ENCODE measurements at places on chromosomes 7 and 10.

DNA sequence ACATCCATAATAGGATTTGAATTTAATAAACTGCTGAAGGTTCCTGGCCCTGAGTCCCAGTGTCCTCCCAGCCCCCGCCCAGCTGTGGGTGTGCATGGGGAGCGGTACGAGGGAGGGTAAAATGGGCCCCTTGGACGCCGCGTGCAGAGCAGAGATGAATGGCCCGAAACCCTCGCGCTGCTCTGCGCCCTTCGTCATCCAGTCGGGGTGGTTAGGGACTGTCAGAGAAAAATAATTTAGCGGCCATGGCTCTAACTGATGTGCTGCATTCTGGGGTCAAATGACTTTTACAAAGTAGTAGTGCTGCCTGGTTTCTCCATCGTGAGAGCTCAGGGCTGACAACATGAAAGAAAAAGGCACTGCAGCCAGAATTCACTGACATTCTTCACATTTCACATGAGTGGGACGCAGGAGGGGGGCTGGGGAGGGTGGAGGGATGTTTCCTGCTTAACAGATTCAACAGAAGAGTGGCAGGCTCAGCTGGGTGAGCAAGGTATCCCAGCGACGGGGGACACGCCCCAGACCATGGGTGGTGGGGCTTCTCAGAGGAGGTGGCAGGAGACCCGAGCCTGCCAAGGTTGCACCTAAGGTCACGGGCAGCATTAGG, 304.5 kb downstream of the WDR37 start:
- no peak for DNase-seq

DNA sequence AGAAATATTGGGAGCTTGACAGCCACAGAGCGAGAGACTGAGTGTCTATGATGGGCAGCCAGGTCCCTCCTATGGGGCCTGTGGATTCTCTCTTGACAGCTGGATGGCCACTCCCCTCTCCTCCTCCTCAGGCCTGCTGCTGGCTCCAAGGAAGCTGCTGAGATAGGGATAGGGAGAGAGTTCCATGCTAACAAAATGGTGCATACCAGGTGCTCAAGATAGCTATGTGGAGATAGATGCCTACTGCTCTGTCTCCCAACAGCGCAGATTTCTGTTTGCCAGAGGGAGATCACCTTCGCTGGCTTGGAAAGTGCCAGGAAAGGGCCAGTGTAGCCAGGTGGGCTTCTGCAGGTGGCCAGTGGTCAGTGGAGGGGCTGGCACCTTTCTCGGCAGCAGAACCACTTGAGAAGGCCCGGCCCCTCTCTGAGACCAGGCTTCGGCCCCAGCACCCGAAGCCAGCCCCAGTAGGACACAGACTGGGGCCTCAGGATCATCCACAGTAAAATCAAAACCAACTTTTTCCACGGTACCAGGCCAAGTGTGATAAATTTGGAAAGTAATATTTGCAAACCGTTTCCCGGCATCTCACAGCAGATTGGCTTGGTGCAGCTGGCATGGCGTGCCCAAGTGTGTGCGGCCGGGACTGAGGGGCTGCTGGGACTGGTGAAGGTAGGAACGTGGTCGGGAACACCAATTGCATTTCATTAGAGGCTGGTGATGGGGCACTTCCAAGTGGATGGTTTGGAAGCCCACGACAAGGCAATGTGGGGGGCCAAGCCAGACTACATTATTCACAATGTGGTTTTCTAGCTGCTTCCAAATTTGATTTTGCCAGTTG, 139.6 kb downstream of the PTPN20 start:
- DNase-seq, result no peak

DNA sequence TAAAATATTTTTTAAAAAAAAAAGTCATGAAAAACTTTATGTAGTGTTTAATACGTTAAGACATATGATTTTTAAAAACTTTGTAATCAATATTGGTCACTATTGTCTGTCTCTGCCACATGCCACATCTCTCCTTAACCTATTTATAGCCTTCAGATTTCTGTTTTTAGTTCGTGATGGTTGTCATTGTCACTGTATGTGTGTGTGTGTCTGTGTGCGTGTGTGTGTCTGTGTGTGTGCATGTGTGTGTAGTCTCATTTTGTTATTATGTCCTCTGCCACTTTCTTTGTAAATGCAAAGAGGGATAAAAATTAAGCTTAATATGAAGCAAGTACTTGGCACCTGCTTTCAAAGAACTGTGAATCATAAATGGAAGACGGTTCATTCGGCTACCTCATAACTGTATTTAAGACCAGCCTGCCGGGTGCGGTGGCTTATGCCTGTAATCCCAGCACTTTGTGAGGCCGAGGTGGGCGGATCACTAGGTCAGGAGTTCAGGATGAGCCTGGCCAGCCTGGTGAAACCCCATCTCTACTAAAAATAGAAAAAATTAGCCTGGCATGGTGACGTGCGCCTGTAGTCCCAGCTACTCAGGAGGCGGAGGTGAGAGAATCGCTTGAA, 354.0 kb downstream of the ARL4A start:
- no peak for DNase-seq

- DNase-seq, result no peak
Observed at GRCh38 chr10:26479766-26480492, 41.8 kb downstream of the APBB1IP start.

DNA sequence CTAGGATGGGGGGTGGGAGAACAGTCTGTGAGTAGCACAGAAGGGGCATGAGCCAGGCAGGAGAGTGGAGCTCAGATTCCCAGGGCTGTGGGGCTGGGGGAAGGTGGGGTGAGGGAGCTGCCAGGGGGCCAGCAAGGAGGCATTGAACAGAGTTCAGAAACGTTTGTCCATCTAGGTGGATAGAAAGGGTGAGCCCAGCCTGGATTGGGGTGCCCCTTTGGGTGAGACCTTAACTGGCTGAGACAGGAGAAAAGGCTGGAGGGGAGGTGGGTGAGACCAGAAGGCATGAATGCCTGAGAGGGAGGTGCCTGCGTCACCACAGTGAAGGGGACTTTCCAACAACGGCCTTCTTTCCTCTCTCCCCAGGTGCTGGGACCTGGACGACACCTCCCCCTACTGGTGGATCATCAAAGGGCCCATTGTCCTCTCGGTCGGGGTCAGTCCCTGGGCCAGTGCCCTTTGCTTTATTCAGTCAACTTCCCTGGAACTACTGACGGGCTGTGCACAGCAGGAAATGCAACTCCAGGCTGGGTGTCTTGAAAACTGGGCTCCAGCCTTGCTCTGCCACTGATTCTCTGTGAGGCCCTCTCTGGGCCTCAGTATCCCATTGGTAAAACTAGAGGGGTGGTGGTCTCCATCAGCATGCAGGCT, 11.0 kb downstream of the GHRHR start:
- peak; percentile 41 for DNase-seq

GRCh38 chr7:33130184-33130583, 820 bp downstream of the BBS9 start:
- no peak for DNase-seq

DNA sequence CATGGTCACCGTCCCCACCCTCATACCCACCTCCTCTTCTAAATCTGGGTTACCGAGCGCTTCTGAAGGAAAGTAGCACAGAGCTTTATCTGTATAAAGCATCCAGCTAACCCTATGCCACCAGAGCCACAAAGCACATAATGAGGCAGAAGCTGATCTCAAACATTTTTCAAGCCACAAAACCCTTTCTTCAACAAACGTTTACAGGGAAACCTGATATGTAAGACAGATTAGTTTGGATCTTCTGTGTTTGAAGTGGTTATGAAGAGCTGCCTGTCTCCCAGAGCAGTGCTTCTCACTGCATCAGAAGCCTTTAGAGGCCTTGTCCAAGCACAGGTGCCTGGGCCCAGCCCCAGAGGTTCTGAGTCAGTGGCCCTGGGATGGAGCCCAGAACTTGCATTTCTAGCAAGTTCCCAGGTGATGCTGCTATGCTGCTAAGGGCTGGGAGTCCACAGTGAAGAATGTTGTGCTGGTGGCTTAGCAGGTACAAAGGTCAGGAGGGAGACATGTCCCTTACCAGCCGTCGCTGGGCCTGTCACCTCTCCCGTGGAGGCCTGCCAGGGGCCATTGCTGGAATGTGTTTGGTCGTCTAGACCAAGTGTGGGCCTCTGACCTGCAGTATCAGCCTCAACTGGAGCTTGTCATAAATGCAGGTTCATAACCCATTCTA, 90.4 kb downstream of the TAF3 start:
- DNase-seq, result no peak

GRCh38 chr7:112616295-112616694, 135.5 kb downstream of the LSMEM1 start:
- DNase-seq, result no peak

DNA sequence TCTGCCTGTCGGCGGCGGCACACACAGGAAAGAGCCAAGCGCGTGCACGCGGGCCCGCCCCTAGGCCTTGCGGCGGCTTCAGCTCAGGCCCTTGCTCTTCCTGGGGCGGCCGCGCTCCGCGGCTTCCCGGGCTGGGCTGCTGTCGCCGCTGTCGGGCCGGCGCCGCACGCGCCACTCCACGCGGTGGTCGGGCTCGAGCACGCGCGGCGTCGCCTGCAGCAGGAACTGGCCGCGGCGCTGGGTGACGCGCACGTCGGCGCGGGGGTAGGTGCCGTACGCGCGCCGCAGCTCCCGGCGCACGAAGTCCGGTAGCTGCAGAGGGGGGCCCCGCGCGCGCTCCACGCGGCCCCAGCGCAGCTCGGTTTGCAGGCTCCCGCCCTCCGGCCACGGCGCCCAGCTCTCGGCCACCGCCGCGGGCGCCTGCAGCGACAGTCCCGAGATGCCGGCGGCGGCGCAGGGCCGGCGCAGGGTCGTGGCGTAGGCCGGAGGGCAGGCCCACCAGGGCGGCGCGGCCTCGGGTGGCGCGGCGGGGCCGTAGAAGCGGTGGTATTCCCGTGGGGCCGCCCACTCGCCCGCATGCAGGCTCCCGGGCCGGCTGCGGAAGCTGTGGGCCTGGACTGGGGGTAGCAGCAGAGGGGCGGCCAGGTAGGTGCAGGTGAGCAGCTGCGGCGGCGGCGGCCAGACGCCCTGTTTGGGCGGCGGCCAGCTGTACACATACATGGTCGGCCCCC, 804 bp downstream of the C10orf95 start:
- peak; percentile 56 for DNase-seq

GRCh38 chr7:97218767-97219166, 101.3 kb downstream of the SDHAF3 start:
- DNase-seq, result no peak

DNA sequence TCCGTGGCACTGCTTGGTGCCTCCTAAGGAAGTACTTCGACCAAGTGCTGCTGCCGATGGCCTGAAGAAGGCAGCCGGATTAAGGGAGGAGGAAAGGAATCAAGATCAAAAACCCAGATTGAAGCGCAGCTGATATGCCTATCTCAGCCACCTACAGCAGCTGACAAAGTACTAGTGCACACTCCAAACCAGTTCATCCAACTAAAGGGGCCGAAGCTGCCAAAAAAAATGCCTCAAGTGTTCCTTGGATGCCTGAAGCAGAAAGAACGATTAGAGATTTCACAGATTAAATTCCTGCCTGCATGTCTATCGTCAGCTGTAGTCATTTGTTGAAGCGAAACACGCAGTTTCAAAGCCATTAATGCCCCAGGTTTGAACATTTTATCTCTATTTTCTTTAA, 65.7 kb downstream of the TNRC18 start:
- no peak for DNase-seq

GRCh38 chr7:22781230-22781711, 41.4 kb downstream of the TOMM7 start:
- no peak for DNase-seq

GRCh38 chr10:21961847-21962246, 41.7 kb downstream of the DNAJC1 start:
- no peak for DNase-seq

- DNase-seq, result no peak
Observed at GRCh38 chr10:3659203-3659917, 125.6 kb downstream of the KLF6 start.

GRCh38 chr10:6423004-6423403, 157.1 kb downstream of the PRKCQ start:
- DNase-seq, result no peak

GRCh38 chr7:134826105-134826504, 46.7 kb downstream of the CALD1 start:
- no peak for DNase-seq

DNA sequence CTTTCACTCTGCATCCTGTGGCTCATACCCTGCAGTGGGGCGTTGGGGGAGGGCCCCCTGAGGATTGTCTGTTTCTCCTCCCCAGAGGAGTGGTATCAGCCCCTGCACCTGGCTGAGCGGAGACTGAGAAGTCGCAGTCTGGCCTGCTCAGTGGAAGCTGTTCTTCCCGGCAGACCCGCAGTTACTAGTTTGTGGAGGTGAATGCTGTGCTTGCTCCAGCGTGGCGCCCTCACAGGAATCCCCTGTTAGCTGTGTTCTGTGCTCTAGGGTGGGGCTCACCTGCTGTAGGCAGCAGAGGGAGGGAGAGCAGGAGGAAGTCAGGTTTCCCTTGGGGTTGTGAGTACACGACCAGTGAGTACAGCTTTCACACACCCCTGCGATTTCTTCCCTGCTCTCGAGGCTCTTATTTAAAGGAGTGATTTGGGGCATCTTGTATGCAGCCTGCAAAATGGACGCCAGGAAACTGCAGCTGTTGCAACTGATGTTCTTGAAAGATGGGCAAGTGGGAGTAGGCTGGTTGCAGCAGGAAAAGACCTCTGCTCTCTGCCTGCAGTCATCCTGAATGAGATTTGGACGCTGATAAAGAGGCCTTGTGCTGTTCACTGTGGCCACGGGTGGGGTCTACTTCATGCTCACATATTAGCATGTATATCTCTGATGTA, 66.4 kb downstream of the HK1 start:
- no peak for DNase-seq

GRCh38 chr7:129421717-129422250, 12.4 kb upstream of the STRIP2 start:
- no peak for DNase-seq

DNA sequence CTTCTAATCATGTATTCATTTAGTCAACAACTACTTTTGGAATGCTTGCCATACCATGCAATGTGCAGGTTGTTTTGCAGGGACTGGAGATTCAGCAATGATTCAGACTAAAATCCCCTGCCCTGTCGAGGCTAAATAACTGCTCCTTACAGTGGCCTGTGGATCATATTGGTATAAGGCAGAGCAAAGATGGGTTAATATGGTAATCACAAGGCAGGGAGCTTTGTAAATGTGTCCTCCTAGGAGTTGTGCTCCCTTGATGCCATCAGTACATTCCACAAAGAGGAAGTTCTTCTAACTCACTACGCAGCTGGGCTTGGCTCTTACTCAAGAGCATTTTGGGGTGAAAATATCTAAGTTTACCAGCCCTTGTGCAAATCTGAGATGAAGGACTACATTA, 614 bp upstream of the IFIT2 start:
- no peak for DNase-seq

GRCh38 chr7:141074162-141074991, 513 bp downstream of the TMEM178B start:
- peak; percentile 47 for DNase-seq

- DNase-seq, result no peak
Observed at GRCh38 chr10:31321396-31321941, 2.5 kb downstream of the ZEB1 start.

All from neural crest cell (in vitro differentiated cells).